ENCODE measurements at places on chromosomes 7 and 10.
A peak's percentile ranks its signal among the peaks of the same experiment; 100 is the strongest.

DNA sequence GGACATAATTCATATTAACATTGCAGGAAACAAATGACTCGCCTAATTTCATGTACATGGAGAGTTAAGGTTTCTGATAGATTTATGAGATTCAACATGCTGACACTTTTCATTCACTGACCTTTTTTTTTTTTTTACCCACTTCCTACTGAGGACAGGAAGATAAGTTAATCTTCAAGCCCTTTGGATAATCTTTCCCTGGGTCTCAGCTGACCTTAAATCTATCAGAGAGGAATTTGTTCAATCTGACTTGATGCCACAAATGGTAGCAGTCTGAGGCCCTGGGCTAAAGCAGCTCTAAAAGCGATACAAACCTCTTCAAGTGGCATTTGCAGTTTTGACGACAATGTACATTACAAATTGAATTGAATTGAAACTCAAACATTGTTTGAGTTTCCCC is 493.3 kb upstream of the SORCS1 start:
- DNase-seq: no peak

DNA sequence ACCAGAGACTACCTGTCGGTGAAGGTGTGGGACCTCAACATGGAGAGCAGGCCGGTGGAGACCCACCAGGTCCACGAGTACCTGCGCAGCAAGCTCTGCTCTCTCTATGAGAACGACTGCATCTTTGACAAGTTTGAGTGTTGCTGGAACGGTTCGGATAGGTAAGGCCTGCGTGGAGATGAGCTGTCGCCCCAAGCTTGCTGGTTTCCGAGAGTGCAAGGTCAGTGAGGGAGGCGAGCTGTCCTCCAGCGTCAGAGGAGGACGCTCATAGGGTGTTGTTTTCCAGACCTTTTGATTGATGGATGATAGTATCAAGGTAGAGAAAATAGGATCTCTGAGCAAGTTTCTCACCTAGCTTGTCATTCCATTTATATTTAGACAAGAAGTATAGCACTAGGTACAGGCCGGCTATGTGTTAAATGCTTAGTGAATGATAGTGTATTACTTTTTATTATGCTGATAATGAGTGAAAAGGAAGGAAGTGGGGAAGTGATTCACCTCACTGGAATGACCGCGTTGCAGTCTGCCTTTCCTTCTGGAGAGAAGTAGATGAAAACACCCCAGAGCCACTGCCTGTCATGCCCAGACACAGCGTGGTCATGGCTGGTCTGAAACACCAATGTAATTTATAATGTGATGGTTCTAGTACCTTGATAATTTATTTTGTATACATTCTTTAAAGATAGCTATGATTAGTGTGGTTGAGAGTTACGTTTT is 33.9 kb downstream of the BNIP3 start:
- no peak for DNase-seq

DNA sequence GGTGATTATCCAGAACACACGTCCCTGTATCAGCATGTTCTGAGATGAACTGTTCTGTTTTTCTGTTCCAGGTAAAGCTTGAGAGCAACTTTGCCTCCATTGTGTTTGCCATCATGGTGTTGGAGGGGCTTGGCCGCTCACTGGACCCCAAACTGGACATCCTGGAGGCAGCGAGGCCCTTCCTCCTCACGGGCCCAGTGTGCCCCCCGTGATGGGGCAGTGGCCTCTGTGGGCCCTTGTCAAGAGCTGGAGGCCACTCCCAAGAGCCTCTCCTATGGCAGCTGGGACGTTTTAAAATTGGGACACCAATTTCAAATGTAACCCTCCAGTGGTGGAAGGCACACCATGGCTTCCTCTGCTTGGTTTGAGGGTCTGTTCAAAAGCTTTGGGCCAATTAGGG is 1.9 kb upstream of the NDUFB2 start:
- no peak for DNase-seq

DNA sequence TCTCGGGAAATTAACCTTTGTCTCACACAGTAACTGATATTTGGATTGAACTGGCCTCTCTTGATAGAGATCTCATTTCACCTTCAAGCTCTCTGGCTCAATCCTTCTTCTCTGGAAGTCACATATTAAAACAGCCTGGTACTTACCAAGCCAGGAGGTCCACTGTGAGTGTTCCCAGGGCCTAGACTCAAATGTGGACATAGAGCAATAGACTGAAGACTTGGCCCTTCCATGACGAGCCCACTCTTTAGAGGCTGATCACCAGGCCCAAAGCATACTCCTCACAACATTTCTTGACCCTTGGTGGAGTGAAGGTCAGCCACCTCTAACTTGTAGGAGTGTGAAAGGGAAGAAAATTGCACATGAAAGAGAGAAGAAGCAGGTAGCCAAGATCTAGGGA is 38.5 kb downstream of the COL1A2 start:
- DNase-seq: no peak

DNA sequence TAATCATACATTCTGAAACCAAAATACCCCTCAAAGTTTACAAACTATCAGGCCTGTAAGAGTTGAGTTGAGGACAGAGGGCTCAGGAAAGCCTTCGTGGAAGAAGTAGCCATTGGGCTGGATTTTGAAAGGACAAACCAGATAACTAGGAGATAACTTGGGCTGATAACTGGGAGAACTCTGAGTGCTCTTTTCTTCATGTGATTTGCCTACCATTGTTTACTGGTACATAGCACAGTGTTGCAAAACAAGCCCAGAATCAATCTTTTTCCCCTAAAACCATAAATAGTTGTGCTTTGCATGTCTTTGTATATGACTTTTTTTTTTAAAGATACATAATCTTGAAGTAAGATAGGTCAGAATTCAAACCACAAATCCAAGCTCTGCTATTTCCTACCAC is 106.7 kb upstream of the ITGB1 start:
- no peak for DNase-seq

DNA sequence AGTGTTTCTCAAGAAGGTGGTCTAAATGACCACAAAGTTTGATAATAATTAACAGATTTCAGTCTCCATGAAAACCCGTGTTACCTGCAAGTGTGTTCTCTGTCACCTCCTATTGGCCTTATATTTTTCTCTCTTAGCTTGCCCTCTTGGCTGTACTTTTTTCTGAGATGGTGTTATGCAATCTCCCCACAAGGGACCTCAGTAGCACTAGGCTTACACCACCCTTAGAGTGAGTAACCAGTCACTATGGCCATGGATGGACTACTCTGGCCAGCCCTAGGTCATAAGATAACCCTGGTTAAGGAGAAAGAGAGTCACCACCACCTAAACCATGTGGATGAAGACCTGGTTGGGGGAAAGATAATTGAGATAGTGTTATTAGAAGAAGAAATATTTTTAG is 76.8 kb downstream of the NPSR1 start:
- no peak for DNase-seq

DNA sequence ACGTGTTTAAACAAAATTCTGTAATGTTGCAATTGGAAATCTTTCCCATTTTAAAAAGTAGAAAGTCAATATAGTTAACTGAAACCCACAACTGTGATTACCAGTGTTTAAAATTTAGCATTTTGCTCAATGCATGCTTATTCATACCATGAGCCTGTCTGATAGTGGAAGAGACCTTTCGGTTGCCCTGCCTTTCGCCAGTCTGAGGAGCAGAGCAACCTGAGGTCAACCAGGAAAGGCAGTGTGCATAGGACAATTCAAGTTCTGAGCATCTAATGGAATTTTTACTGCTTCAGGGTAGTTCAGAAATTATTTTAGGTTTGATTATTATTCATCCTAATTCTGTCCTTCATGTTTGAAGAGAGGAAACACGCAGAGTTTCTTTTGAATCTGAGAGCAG is 100.8 kb downstream of the CUBN start:
- DNase-seq: no peak

DNA sequence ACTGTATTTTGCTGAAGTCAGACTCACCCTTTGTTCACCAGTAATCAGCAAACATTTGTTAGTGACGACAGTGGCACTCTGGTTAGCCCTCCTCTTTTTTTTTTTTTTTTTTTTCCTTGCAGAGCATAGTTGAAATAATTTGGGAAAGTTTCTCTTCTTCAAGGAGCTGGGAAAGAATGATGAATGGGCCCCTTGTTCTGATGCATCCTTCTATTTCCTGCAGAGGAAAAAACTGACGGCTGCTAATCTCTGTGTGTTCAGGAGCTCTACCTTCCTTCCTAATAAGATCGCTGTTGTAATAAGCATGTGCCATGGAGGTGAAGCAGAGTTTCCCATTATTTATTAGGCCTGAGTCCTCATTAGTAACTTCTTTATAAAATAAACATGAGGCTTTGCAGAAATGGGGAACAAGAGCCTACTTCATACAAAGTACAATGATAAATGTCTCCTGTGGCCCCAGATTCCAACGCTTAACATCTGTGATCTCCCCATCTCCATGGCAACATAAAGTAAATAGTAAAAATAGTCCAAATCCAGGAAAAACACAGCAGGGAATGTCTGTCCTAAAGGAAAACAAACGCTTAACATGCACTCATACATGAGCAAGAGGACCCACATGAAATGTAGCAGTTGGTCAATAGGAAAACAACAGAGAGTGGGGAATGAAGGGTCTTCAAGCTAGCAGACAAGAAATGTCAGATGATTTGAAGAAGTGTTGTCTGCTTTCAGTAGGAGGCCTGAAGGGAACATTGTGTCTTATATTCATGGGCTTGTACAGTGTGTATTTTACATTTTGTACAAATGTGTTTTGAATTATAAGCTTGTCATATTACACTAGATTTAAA is 59.1 kb upstream of the CALD1 start:
- DNase-seq: peak; percentile 29

DNA sequence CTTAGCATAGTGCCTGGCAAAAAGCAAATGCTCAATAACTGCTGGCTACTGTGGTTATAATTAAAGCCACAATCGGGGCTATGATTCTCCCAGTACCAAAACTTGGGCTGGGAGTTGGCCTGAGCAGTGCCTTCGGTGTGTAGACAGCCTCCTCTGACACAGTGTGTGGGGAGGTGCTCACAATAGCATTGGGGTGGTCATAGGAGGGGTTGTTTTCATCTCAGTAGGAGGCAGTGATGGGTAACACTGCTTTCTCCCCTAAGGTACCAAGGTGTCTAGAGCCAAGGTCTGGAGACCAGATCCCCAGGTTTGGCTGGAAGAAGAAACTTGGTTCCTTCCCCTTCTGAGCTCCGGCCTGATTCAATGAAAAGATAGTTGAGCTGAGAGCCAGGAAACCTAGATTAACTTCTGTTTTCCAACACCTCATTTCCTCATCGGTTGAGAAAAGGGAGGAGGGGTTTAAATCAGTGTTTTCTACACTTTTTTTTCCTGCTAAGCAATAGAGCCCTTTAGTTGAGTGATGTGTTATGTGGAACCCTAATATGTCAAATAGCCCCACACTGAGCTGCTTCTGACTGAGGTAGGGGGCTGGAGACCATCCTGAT is 68.2 kb downstream of the LRMDA start:
- DNase-seq: no peak

DNA sequence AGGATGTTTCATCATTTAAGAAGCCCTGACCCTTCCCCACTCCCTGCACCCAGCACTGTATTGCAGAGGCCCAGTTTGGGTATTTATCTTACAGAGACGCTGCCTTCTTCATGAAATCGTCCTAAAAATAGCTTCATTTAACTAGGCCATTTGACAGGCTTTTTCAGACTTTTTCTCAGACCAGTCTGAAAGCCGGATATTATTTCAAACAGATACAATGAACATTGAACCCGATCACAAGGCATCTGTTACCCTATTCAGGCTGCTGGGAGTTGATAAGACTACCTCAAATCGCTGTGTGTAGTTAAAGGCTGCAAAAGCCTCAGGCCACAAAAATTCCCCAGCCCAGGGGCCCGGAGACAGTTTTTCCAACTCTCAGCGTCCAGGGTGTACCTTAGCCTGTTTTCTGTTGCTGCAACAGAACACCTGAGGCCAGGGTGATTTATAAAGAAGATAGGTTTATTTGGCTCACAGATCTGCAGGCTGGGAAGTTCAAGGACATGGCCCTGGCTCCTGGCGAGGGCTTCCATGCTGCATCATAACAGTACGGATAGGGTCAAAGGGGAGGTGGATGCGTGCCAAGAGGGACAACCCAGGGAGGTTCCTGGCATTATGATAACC is 130.7 kb upstream of the SH2B2 start:
- no peak for DNase-seq

GRCh38 chr10:35635576-35635975 is 6.5 kb downstream of the FZD8 start:
- DNase-seq: peak; percentile 66

DNA sequence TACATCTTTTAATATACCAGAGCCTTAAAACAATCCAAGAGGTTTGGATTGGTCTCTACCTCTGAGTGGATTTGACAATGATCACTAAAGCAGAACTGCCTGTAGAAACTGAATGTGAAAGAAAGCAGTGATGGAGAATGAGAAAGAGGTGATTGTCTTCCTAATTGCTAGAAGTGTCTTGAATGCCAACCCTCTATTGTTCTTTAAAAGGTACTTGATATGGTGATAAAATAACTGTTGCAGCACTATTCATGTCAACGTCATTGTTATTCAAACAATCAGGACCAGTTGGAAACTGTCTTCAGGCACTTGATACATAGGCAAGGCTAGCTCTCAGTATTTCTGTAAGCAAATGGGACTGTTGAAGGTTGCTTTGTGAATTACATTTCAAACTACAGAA is 47.9 kb upstream of the ITPRID1 start:
- no peak for DNase-seq

- DNase-seq: no peak
Measured at GRCh38 chr7:46283852-46284251, 362.8 kb upstream of the IGFBP3 start.

DNA sequence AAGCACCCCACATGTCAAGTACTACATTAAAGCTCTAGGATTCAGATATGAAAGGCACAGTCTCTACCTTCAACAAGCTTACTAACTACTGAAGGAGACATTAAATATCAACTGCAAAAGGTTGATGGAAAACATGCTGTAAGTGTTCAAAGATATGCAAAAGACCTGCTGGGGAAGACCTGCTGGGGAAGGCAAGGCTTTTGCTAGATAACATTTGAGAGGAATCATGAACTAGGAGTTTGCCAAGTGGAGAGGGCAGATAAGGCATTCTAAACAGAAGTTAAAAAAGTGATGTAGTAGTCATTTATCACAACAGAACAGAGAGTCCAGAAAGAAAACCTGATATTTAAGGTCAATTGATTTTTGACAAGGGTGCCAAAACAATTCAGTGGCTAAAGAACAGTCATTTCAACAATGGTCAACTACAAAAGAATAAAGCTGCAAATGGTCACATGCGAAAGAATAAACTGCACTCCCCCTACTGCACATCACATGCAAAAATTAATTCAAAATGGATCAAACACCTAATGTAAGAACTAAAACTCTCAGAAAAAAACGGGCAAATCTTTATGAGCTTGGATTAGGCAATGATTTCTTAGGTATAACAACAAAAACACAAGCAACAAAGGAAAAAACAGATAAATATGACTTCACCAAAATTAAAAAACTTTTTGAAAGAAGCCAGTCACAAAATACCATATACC is 23.0 kb upstream of the MSS51 start:
- DNase-seq: no peak

DNA sequence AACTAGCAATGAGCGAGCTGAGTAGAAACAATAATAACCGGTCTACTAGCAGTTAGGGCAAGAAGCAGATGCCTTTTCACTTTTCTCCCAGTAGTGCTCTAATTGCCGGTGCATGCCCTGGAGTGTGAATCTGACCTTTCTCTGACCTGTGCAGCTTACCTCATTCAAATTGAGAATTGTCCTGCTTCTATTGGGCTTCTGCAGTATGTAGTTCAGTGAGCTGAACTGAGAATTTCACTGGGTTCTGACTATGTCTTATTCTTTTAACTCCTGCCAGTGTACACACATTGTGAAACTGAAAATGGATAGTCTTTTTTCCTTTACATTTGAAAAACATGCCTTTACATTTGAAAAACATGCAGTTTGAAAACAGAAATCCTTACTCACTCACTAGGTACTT is 157.9 kb upstream of the GRM3 start:
- no peak for DNase-seq
